ENCODE measurements at places on chromosomes 13 and 19.

DNA sequence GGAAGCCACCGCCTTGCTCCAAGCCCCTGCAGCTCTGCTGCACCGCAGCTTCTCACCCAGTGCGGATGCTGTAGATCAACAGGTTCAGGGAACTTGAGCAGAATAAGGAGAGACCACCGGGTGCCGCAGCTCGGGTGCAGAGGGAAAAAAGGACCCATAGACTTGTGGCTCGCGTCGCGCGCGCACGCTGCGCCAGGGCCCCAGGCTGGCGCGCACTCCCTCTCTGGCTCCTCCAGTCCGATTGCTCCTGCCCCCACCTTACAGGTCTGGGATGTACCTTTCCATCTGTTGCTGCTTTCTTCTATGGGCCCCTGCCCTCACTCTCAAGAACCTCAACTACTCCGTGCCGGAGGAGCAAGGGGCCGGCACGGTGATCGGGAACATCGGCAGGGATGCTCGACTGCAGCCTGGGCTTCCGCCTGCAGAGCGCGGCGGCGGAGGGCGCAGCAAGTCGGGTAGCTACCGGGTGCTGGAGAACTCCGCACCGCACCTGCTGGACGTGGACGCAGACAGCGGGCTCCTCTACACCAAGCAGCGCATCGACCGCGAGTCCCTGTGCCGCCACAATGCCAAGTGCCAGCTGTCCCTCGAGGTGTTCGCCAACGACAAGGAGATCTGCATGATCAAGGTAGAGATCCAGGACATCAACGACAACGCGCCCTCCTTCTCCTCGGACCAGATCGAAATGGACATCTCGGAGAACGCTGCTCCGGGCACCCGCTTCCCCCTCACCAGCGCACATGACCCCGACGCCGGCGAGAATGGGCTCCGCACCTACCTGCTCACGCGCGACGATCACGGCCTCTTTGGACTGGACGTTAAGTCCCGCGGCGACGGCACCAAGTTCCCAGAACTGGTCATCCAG is 964 bp downstream of the PCDH17 start:
- no peak for DNase-seq
- peaks cover 3% of the 10 kb centered on the region for H3K27me3 ChIP-seq
- H3K36me3 ChIP-seq, result no peaks in the 10 kb centered on the region
- peak overlapping the region; percentile 50 for H3K4me3 ChIP-seq
- no peak overlapping the region for H3K27ac ChIP-seq

GRCh38 chr13:113080901-113081521 is 24.6 kb upstream of the F7 start:
- H3K27ac ChIP-seq, result no peak overlapping the region
- H3K27me3 ChIP-seq, result no peaks in the 10 kb centered on the region
- H3K4me3 ChIP-seq, result no peak overlapping the region
- no peak for DNase-seq

GRCh38 chr19:13008926-13009787 is 13.9 kb downstream of the NFIX start:
- H3K4me3 ChIP-seq, result no peak overlapping the region
- H3K4me1 ChIP-seq, result peaks cover 83% of the 10 kb centered on the region
- H3K36me3 ChIP-seq, result no peaks in the 10 kb centered on the region
- no peaks in the 10 kb centered on the region for H3K27me3 ChIP-seq
- H3K27ac ChIP-seq, result peak overlapping the region; percentile 99

- peak; percentile 15 for DNase-seq
- H3K27ac ChIP-seq, result peak within 1 kb of the TSS; percentile 51
- H3K36me3 ChIP-seq, result no peaks in the 10 kb centered on the region
- H3K4me1 ChIP-seq, result no peaks in the 10 kb centered on the region
- peak within 1 kb of the TSS; percentile 51 for H3K4me3 ChIP-seq
Observed at GRCh38 chr19:50203281-50204080, at the start of gene MYH14. TSS of gene MYH14 (plus strand) at chr19:50203622. CDS start at chr19:50210366, 6,744 bp downstream.

GRCh38 chr19:1942078-1942933 is 1.3 kb downstream of the CSNK1G2 start:
- peaks cover 15% of the 10 kb centered on the region for H3K4me1 ChIP-seq
- H3K4me3 ChIP-seq, result peak overlapping the region; percentile 68
- H3K27me3 ChIP-seq, result no peaks in the 10 kb centered on the region
- peak overlapping the region; percentile 79 for H3K27ac ChIP-seq
- no peak for DNase-seq
- H3K36me3 ChIP-seq, result peaks cover 7% of the 10 kb centered on the region

DNA sequence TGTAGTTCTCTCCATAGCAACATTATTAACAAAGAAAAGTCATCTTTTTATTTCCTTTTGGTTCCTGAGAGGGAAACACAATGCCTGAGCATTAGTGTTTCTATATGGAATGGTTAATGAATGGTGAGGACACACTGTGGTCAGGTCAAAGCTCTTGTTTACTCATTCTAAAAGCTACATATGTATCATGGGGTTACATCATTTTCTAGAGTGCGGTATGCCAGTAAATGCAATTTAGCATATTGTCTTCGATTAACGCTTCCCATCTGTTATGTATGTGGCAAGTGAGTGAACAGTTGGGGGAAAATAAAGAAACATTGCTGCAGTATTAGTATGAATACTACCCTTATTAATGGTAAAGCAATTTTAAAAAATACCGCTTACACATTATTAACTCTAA is 1152.2 kb upstream of the SPRY2 start:
- H3K27ac ChIP-seq, result no peak overlapping the region
- H3K27me3 ChIP-seq, result no peaks in the 10 kb centered on the region
- DNase-seq, result no peak
- H3K36me3 ChIP-seq, result no peaks in the 10 kb centered on the region
- no peaks in the 10 kb centered on the region for H3K4me1 ChIP-seq

DNA sequence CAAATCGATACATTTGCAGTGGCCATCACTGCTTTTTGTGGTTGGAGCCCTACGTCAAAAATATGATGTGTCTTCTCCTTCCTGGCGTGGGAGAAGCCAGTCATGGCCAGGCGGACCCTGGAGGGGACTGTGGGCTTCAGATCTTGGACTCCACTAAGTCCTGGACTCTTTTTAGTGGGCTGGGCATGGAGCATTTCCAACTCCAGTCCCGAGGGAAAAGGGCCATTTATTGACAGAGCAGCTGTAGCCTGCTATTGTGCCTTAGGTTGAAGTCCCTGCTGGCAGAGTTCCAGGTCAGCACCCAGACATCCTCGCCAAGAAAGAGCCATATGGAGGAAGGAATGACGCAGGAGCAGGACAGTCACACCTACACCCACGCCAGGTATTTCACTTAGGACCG is 179.2 kb upstream of the ZNF507 start:
- no peak for DNase-seq
- no peaks in the 10 kb centered on the region for H3K36me3 ChIP-seq
- H3K27me3 ChIP-seq, result peaks cover 16% of the 10 kb centered on the region
- no peak overlapping the region for H3K4me3 ChIP-seq

GRCh38 chr13:33101835-33102234 is 85.6 kb downstream of the KL start:
- no peaks in the 10 kb centered on the region for H3K4me1 ChIP-seq
- no peak overlapping the region for H3K27ac ChIP-seq
- no peak overlapping the region for H3K4me3 ChIP-seq
- no peak for DNase-seq

DNA sequence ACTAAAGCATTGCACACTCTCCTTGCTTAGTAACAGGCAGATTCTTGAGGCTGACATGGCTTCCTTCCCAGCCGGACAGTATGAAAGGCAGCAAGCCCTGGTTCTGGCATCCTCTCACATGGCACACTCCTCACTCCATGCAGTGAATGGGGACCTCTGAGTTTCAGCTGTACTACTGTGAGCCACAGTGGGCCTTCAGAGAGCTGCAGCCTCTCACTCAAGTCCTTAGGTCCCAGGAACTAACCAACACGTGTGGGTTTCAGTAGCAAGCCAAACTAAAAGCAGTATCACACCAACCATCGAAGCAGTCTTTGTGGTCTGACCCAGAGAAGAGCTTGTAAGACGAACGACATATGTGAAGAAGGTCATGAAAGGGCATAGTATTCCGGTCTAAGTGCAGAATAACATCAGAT is 128.2 kb downstream of the TBC1D4 start:
- H3K27me3 ChIP-seq, result no peaks in the 10 kb centered on the region
- H3K27ac ChIP-seq, result no peak overlapping the region
- H3K4me3 ChIP-seq, result no peak overlapping the region
- H3K4me1 ChIP-seq, result no peaks in the 10 kb centered on the region
- H3K36me3 ChIP-seq, result no peaks in the 10 kb centered on the region

DNA sequence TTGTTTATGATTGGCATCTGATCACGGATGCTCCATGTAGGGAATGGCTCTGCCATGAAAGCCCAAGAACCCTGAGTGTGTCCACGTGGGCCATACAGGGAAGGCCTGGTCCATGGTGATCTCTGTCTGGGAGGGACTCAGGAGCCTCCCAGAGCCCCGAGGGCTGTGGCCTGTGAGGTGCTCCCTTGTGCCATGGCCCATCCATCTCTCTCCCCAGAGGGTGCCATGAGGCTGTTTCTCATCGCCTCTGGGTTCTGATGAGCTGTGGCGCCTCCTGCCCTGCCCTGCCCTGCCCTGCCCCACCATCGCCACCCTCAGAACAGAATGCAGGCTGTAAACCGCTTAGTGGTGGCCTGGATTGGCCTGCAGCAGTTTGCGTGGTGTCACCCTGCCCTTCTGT is 83.1 kb downstream of the ATP11A start:
- H3K4me3 ChIP-seq, result no peak overlapping the region
- no peaks in the 10 kb centered on the region for H3K27me3 ChIP-seq
- no peaks in the 10 kb centered on the region for H3K4me1 ChIP-seq

- no peak overlapping the region for H3K4me3 ChIP-seq
- H3K27ac ChIP-seq, result no peak overlapping the region
- no peaks in the 10 kb centered on the region for H3K4me1 ChIP-seq
- no peaks in the 10 kb centered on the region for H3K36me3 ChIP-seq
Observed at GRCh38 chr13:30880856-30881155, 25.3 kb upstream of the MEDAG start.

- no peaks in the 10 kb centered on the region for H3K36me3 ChIP-seq
- no peak for DNase-seq
- H3K27me3 ChIP-seq, result no peaks in the 10 kb centered on the region
- no peak overlapping the region for H3K27ac ChIP-seq
- H3K4me1 ChIP-seq, result no peaks in the 10 kb centered on the region
Observed at GRCh38 chr13:58655086-58655485, 1023.5 kb downstream of the PCDH17 start.

DNA sequence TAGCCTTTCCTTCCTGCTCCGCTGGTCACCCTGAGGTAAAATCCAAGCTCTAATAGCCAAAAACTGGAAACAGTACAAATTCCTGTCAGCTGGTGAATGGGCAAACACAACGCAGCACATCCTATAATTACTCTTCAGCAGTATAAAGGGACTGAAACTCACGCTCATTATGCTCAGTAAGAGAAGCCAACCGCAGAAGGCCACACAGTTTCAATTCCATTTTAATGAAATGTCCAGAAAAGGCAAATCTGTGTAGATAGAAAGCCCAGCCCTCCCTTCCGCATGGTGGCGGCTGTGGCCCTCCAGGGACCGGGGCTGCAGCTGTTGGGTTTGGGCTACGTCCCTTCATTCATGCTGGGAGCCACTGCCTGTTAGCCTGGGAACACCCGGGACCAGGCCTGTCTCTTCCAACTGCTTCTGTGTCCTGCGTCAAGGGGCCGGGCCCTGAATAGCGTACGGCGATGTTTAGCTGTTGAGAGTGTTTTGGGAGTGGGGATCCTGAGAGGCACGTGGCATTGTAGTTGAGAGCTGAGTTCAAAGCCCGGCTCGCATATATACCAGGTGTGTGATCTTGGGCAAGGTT is 23.5 kb downstream of the NKPD1 start:
- no peak overlapping the region for H3K27ac ChIP-seq
- no peak for DNase-seq
- H3K4me1 ChIP-seq, result no peaks in the 10 kb centered on the region
- H3K27me3 ChIP-seq, result no peaks in the 10 kb centered on the region
- H3K4me3 ChIP-seq, result no peak overlapping the region

- no peaks in the 10 kb centered on the region for H3K27me3 ChIP-seq
- H3K36me3 ChIP-seq, result peaks cover 4% of the 10 kb centered on the region
- peaks cover 36% of the 10 kb centered on the region for H3K4me1 ChIP-seq
- H3K27ac ChIP-seq, result peak within 1 kb of the TSS; percentile 89
- peak; percentile 86 for DNase-seq
Observed at GRCh38 chr19:2236314-2237050, at the start of the genes PLEKHJ1 and SF3A2. TSS of gene PLEKHJ1 (minus strand) at chr19:2236329. CDS start at chr19:2236248, 81 bp downstream. TSS of gene SF3A2 (plus strand) at chr19:2236824. CDS start at chr19:2243419, 6,595 bp downstream.

DNA sequence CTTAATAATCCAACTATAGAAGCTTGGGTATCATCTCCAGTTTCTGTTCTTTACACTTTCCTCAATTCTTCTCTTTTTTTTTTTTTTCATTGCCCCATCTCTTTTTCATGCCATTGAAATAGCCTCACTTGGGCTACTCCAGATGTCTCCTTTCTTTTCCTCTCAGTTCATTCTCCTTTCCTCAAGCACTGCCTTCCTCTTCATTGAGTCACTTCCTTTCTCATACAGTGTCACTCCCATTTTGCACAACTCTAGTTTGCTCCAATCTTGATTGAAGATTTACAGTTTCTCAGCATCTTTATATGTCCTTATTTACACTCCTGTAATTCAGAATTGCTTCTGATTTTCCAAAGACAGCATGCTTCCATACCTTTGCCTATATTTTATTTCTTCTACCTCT is 61.3 kb downstream of the IPO5 start:
- H3K27ac ChIP-seq, result no peak overlapping the region
- H3K4me3 ChIP-seq, result no peak overlapping the region
- H3K36me3 ChIP-seq, result peaks cover 32% of the 10 kb centered on the region
- no peaks in the 10 kb centered on the region for H3K27me3 ChIP-seq
- H3K4me1 ChIP-seq, result no peaks in the 10 kb centered on the region

DNA sequence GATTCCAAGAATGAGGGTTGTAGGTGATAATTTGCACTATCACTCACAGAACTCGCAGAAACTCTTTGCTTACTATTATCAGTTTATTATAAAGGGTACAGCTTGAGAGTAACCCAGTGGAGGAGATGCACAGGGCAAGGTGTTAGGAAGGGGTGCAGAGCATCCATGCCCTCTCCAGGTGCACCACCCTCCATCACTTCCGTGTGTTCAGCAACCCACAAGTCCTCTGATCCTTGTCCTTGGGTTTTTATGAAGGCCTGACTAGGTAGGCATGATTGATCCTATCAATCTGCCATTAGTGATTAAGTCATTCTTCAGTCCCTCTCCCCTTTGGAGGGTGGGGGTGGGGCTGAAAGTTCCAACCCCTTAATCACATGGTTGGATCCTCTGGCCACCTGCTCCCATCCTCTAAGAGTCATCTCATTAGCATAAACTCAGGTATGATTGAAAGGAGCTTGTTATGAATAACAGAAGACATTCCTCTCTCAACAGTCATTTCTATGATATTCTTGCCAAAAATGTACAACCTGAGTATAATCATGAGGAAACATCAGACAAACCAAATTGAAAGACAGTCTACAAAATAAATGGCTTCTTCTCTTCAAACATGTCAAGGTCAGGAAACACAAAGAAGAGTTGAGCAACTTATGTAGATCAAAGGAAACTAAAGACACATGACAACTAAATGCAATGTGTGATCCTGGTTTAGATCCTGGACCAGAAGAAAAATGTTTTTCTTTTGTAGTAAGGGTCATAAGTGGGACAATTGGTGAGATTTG is 225.4 kb downstream of the PCCA start:
- DNase-seq, result no peak
- H3K4me3 ChIP-seq, result no peak overlapping the region
- no peaks in the 10 kb centered on the region for H3K27me3 ChIP-seq
- H3K36me3 ChIP-seq, result no peaks in the 10 kb centered on the region
- H3K27ac ChIP-seq, result no peak overlapping the region

- no peak overlapping the region for H3K4me3 ChIP-seq
- peak overlapping the region; percentile 91 for H3K27ac ChIP-seq
Observed at GRCh38 chr13:109145631-109146030, 516.2 kb downstream of the MYO16 start.
